Liver (tissue), 10 donors: ENCODE measurements at places on chromosomes 13 and 19. TPM values are rescaled to one million over a fixed set of nuclear protein-coding genes. Genes with fewer than 3 reads are reported as not detected.

Gene SIGLEC5
- 0.42 TPM for polyA plus RNA-seq

- DNase-seq, result peak; percentile 40
- H3K4me3 ChIP-seq, result no peak overlapping the region
- peak overlapping the region; percentile 87 for H3K27ac ChIP-seq
- peaks cover 5% of the 10 kb centered on the region for H3K4me1 ChIP-seq
These were observed 28.6 kb downstream of the MARK4 start for GRCh38 chr19:45279587-45280192.

DNA sequence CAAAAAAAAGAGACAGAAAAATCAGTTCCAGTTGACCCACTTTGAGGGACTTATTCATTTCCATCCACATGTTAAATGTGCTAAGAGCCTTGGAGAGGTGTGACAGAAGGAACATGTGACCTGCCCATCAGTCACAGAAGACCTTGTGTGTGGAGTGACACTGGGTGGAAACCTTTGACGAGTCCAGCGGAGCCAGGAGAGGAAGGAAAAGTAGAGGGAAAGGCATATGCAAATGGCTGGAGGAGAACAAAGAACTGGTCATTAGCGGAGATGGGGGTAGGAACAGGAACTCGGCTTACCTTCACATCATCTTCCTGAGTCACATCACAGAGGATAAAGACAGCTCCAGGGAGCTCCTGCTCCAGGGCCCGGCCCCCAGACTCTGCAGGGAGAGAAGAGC is 2.3 kb downstream of the HSD17B14 start:
- H3K36me3 ChIP-seq, result peaks cover 14% of the 10 kb centered on the region
- H3K4me1 ChIP-seq, result peaks cover 18% of the 10 kb centered on the region
- DNase-seq, result no peak
- H3K4me3 ChIP-seq, result no peak overlapping the region

GRCh38 chr13:35723053-35723461 is 246.6 kb upstream of the MAB21L1 start:
- no peak overlapping the region for H3K27ac ChIP-seq
- no peak overlapping the region for H3K4me3 ChIP-seq
- no peak for DNase-seq
- H3K4me1 ChIP-seq, result peaks cover 2% of the 10 kb centered on the region
- no peaks in the 10 kb centered on the region for H3K36me3 ChIP-seq

DNA sequence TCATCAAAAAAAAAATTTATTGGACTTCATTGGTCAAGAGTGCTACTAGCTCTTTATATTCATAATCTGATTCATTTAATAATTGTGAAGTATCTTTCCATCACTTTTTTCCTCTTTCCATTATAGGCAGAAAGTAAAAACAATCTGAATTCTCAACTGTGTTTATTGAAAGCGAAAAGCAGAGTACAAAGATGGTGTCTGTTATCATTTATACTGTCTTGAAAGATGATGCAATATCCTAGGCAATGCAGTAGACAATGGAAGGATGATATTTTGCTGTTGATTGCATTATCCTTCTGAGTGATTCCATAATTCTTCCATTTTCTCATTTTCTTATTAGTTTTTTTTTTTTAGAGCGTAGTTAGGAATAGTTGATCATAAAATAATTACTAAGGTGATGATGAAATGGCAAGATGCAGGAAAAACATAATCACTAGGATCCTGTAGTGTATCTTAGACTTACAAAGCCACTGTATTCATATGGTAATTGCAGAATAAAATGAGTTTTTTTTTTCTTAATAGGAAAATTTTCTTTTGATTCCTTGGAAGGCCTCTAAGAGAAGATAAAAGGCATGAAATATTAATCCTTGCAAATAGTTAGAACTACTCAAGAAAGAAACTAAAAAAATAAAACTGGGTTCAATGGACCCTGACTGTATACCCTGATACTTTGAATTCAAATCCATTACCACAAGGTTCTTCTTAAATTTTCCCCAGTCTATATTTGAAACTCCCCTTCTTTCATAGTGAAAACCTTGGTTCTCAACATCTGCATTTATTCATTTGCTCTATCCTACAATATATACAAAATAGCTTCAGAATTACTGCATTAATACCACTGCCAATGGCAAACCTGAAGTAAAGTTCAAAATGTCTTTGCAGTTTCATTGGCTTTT is 11.6 kb downstream of the URI1 start:
- H3K4me3 ChIP-seq, result no peak overlapping the region
- H3K4me1 ChIP-seq, result no peaks in the 10 kb centered on the region
- H3K27ac ChIP-seq, result no peak overlapping the region
- no peak for DNase-seq
- H3K27me3 ChIP-seq, result no peaks in the 10 kb centered on the region

GRCh38 chr13:23858546-23858945 is 30.7 kb downstream of the MIPEP start:
- no peaks in the 10 kb centered on the region for H3K36me3 ChIP-seq
- H3K4me3 ChIP-seq, result no peak overlapping the region
- no peaks in the 10 kb centered on the region for H3K27me3 ChIP-seq
- H3K27ac ChIP-seq, result no peak overlapping the region
- no peak for DNase-seq
- H3K4me1 ChIP-seq, result no peaks in the 10 kb centered on the region

GRCh38 chr19:46346821-46347571 is at the start of gene PPP5C:
Gene PPP5C, plus strand, starts transcription at chr19:46347087. Its CDS starts 10 bp downstream, at chr19:46347097.
- H3K27ac ChIP-seq, result peak within 1 kb of the TSS; percentile 83
- no peaks in the 10 kb centered on the region for H3K36me3 ChIP-seq
- peaks cover 30% of the 10 kb centered on the region for H3K4me1 ChIP-seq
- H3K27me3 ChIP-seq, result no peaks in the 10 kb centered on the region
- DNase-seq, result peak; percentile 87

Gene RAB3A
- 1.7 TPM for polyA plus RNA-seq

DNA sequence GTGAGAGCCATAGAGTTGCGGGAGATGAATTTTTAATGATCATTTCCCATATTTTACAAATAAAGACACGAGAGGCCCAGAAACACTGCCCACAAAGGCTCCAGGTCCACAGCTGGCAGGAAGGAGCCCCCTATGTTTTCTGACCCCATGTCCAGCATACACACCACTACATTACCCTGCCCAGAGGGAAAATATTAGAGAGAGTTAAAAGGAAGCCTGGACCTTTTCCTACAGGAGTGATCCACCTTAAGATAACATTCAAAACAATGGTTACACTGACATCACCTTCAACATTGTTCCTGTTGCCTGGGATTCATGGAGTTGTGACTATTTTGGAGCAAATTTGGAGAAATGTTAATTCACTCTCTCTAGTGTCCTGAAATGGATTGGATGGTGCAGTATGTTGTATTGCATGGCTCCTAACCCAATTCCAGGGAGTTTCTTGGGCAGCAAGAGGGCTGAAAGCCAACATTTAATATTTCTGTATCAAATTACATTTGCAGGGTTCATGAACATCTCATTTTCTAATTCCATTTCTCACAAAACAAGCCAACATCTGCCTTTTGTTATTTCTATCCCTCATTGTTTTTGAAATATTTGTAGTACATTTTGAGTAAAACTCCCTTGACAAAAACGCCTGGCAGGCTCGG is 172.5 kb downstream of the DLEU7 start:
- H3K4me1 ChIP-seq, result no peaks in the 10 kb centered on the region
- DNase-seq, result no peak
- H3K4me3 ChIP-seq, result no peak overlapping the region
- no peaks in the 10 kb centered on the region for H3K36me3 ChIP-seq

Gene CACNG8
- polyA plus RNA-seq, result not detected

Gene PTH2
- not detected for polyA plus RNA-seq

DNA sequence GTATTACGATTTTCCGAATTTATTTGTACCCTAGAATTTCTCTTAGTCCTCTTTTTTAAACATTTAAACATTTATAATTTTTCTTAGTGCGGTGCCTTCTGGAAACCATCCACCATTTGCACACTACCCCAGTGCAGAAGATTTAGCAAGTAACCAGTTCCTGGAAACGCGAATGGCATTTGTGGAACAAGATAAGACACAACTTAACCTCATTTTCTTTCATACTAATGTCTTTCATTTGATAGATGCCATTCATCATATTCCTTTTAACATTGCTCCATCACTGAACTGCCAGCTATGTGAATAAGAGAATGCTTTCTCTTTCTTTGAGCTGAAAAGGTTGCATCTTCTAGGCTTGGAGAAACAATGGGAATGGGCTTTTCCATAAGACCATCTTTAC is 6.8 kb downstream of the FRY start:
- H3K4me1 ChIP-seq, result peaks cover 41% of the 10 kb centered on the region
- DNase-seq, result no peak
- no peaks in the 10 kb centered on the region for H3K36me3 ChIP-seq
- H3K27me3 ChIP-seq, result no peaks in the 10 kb centered on the region
- H3K4me3 ChIP-seq, result no peak overlapping the region
- H3K27ac ChIP-seq, result no peak overlapping the region

Gene SLC7A1
- 1.1 TPM for polyA plus RNA-seq

GRCh38 chr19:38337360-38337653 is 1.7 kb downstream of the CATSPERG start:
- no peak for DNase-seq
- H3K4me3 ChIP-seq, result peak overlapping the region; percentile 16
- H3K4me1 ChIP-seq, result peaks cover 5% of the 10 kb centered on the region
- no peak overlapping the region for H3K27ac ChIP-seq
- H3K27me3 ChIP-seq, result no peaks in the 10 kb centered on the region

GRCh38 chr13:44050450-44051063 is 170.9 kb downstream of the LACC1 start:
- DNase-seq, result no peak
- no peak overlapping the region for H3K27ac ChIP-seq
- no peaks in the 10 kb centered on the region for H3K27me3 ChIP-seq
- H3K36me3 ChIP-seq, result no peaks in the 10 kb centered on the region
- peaks cover 20% of the 10 kb centered on the region for H3K4me1 ChIP-seq
- H3K4me3 ChIP-seq, result no peak overlapping the region

DNA sequence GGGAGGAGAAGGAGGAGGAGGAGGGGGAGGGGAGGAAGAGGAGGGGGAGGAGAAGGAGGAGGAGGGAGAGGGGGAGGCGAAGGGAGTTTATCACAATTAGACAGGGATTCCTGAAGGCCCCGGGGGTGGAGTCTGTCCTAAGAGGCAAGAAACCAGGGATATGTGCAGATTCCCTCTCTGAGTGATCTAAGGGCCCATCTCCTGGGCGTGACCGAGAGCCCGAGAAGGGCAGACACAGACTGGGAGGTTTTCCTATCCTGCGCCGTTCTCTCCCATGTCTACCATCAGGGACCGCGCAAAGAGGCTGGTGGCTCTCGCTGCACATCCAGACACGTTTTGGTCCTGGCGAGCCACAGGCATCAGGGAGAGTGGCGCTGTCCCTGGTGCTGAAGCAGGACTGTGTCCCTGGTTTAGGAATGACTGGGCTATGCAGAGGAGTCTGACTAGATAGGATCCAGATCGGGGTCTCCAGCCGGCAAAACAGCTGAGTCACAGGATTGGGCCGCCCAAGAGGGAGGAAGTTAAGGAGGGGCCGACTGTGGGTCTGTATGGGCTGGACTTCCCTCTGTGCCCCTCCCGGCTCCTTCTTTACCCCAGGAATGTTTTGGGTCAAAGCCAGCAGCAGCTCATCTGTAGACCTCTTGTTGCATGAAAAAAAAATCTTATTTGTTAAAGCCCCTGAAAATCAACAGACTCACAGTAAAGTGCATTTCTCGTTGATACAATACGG is 17.9 kb upstream of the ZNF175 start:
- H3K27me3 ChIP-seq, result no peaks in the 10 kb centered on the region
- H3K36me3 ChIP-seq, result no peaks in the 10 kb centered on the region
- no peak overlapping the region for H3K4me3 ChIP-seq
- no peaks in the 10 kb centered on the region for H3K4me1 ChIP-seq
- H3K27ac ChIP-seq, result no peak overlapping the region

DNA sequence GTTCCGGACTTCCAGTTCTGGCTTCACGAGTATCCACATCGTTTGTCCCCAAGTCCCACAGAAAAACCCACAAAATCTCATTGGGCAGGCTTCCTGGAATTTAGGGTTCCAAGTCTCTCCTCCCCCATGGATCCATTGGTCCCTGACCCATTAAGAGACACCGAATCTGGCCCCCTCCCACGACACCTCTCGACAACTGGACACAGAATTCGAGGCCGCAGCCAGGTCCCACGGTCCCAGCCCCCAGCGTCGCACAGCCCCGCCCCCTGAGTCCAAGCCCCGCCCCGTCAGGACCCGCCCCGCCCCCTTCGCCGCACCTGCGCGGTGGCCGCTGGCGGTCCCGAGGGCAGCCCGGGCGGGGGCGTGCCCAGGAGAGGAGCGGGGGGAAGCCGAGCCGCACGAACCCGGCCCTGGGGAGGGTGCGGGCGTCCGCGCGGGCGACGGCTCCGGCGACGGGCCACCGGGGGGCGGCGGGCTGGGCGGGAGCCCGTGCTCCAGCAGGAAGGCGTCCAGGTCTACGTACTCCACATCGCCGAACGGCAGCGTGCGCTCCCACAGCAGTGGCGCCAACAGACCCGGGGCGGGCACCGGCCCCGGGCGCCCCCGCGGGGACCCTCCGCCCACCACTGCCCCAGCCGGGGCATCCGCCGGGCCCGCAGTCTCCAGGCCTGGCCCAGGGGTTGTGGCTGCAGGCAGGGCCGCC is 1.8 kb downstream of the DBP start:
- peak; percentile 82 for DNase-seq
- peak overlapping the region; percentile 75 for H3K4me3 ChIP-seq
- peak overlapping the region; percentile 98 for H3K27ac ChIP-seq
- H3K36me3 ChIP-seq, result no peaks in the 10 kb centered on the region

Gene FAM216B
- not detected for polyA plus RNA-seq

DNA sequence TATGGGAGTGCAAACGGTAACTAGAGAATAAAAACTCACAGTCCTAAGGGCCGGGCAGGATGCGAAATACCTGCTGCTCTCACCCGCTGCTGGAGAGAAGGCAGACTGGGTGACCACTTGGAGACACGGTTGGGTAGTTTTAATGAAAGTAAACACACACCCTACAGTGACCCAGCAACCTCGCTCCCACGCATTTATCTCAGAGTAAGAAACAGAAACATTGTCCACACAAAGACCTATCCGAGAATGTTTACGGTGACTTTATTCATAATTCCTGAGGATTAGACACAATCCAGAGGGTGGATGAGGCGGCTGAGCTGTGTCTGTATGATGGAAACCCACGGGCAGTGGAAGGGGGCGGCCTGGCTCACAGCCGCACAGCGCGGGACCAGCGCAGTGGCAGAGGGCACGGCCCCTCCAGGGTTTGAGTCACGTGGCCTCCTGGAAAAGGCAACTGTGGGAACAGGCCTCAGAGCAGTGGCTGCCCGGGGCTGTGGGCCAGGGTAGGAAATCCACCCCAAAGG is 73.5 kb upstream of the C13orf46 start:
- H3K27me3 ChIP-seq, result no peaks in the 10 kb centered on the region
- H3K4me1 ChIP-seq, result no peaks in the 10 kb centered on the region
- no peak overlapping the region for H3K4me3 ChIP-seq
- H3K36me3 ChIP-seq, result no peaks in the 10 kb centered on the region
- no peak for DNase-seq

GRCh38 chr19:3866910-3867638 is 1.8 kb downstream of the ZFR2 start:
- no peak overlapping the region for H3K4me3 ChIP-seq
- H3K36me3 ChIP-seq, result no peaks in the 10 kb centered on the region
- no peaks in the 10 kb centered on the region for H3K4me1 ChIP-seq
- no peak overlapping the region for H3K27ac ChIP-seq
- H3K27me3 ChIP-seq, result peaks cover 11% of the 10 kb centered on the region
